ENCODE measurements at places on chromosomes 6 and 20. TPM values are rescaled to one million over a fixed set of nuclear protein-coding genes. Genes with fewer than 3 reads are reported as not detected.

HCK gene
- 47.2 TPM for total RNA-seq

TAAR9 gene
- not detected for total RNA-seq

DNA sequence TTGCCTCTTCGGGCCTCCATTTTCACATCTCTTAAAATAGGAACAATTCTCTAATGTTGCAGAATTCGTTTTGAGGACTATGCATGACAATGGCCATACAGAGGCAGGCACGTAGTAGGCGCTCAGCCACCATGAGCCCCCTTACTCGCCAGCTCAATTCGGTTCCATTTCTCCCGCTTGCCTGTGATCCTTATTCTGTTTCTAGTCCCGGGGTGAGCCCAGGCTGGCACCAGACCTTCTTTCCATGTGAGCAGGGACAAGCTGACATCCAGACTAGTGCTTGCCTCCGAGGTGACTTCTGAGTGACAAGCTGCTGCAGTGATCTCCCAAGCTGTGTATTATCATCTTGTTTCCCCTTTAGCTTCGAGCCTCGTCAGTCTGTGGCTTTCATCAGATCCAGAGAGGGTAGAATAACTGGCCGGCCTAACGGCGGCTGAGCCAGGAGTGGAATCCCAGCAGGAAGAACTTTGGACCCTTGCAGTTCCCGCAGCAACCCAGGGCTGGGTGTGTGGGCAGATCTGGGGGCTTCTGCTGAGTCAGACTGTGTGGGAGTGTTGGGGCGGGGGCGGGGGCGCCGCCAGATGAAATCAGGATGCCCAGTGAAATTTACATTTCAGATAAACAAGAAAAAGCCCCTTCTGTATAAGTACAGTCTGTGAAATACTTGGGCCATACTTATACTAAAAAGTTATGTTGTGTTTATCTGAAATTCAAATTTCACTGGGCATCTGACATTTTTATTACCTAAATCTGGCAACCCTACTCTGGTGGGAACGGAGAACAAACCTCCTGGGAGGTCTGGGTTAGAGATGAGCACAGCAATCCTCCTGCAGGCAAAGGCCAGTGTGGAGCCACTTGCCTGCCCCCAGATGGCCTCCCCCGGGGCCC is 10.9 kb downstream of the BANF2 start:
- H3K36me3 ChIP-seq, result no peaks in the 10 kb centered on the region
- no peak overlapping the region for H3K4me3 ChIP-seq
- no peak overlapping the region for H3K27ac ChIP-seq
- H3K27me3 ChIP-seq, result no peaks in the 10 kb centered on the region
- no peaks in the 10 kb centered on the region for H3K4me1 ChIP-seq

GRCh38 chr20:51484141-51484815 is 58.2 kb downstream of the NFATC2 start:
- H3K27ac ChIP-seq, result no peak overlapping the region
- H3K27me3 ChIP-seq, result no peaks in the 10 kb centered on the region
- H3K4me1 ChIP-seq, result no peaks in the 10 kb centered on the region
- DNase-seq, result no peak

GRCh38 chr6:23454080-23454976 is 671.7 kb upstream of the NRSN1 start:
- no peak overlapping the region for H3K4me3 ChIP-seq
- DNase-seq, result no peak
- no peaks in the 10 kb centered on the region for H3K4me1 ChIP-seq
- no peaks in the 10 kb centered on the region for H3K27me3 ChIP-seq
- no peaks in the 10 kb centered on the region for H3K36me3 ChIP-seq

KIAA0408 gene
- total RNA-seq, result 6.4 TPM

DNA sequence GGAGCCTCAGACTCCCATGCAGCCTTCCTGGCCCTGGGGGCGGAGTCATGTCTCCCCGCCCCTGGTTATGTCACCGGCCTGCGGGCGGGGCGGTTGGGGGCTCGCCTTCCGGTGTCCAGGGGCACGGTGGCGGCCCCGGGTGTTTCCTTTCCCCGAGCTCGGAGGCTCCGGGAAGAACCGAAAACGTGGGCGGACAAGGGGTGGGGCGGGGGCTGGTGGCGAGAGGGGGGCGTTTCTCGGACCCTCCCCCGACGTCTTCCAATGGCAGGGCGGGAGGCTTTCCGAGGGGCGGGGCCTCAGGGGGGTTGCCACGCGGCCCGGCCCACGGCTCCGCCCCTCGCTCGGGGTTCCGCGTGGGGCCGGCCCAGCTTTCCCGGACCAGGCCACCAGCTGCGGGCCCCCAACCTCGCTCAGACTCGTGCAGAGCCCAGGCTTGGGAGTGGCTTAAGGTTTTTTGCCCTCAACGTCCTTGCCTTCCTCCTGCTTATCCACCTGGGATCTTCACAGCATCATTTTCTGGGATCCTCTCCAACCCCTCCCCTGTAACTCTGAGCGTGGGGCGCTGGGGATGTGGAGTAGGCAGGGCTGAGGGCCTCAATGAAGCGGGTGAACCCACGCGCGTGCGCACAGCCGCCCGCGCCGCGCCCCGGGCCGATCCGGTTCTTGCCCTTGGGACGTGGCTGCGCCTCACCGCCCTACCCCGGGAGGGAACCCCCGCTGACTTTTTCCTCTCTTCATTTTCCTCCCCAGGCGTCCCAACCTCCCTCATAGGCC is 2.1 kb upstream of the NRN1 start:
- no peaks in the 10 kb centered on the region for H3K36me3 ChIP-seq
- H3K27ac ChIP-seq, result peak overlapping the region; percentile 77
- peak; percentile 91 for DNase-seq
- H3K27me3 ChIP-seq, result no peaks in the 10 kb centered on the region

- DNase-seq, result peak; percentile 91
- H3K27me3 ChIP-seq, result no peaks in the 10 kb centered on the region
- H3K4me3 ChIP-seq, result peak overlapping the region; percentile 95
- H3K27ac ChIP-seq, result peak overlapping the region; percentile 93
- H3K4me1 ChIP-seq, result peaks cover 21% of the 10 kb centered on the region
These were observed 805 bp upstream of the STX16 start for GRCh38 chr20:58650181-58650775.

PTPN1 gene
- 75.1 TPM for total RNA-seq

DNA sequence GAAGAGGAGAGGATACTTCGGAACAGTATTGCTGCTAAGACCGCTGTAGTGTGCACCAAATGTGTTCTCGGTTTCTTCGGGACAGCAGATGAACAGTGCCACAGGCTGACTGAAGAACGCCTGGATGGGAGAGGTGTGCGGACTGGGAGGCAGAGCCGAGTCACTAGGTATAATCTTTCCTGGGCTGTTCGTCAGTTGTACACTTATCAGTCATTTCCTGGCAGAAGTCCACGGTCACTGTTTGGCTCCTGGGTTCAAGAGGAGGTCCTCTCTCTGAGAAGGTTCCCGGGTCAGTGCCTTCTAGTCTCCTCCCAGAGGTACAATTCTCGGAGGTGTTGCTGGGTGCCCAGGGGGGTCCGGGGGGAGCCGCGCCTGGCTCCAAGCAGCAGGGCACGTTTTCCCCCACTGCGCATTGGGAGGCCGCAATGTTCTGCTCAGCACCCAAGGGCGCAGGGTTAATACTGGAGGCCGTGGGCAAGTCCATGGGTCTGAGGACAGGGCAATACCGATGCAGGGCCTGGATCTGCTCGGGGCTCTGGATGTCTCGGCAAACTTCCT is 38.1 kb downstream of the GJA10 start:
- H3K36me3 ChIP-seq, result no peaks in the 10 kb centered on the region
- H3K27ac ChIP-seq, result no peak overlapping the region
- no peaks in the 10 kb centered on the region for H3K27me3 ChIP-seq
- H3K4me1 ChIP-seq, result no peaks in the 10 kb centered on the region
- peak; percentile 58 for DNase-seq
- H3K4me3 ChIP-seq, result no peak overlapping the region

ABHD12 gene
- total RNA-seq, result 76.9 TPM

DNA sequence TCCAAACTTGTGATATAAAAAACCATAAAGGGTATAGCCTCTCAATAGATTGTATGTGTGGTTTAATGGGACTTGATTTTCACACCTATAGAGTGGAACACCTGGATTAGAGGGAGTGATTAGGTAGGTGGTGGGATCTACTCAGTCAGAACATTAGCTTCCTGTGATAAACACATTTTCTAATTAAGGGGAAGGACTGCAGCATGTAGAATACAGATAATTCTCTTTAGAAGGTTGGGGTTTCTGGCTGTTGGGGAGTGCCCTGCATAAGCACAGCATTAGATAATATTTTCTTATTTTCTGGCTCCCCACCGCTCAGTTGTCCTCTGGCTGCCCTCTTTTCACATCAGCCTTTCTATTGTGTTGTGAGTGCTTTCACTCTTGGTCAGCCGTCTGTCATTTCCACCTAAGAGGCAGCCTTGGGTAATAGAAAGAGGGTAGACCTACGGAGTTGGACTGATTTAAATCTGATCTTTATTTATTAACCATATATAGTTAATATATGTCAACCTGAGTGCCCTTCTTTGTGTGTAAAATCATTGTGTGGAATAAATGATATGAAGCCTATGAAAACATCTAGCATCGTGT is 8.0 kb downstream of the CSE1L start:
- H3K4me1 ChIP-seq, result no peaks in the 10 kb centered on the region
- H3K27me3 ChIP-seq, result no peaks in the 10 kb centered on the region
- H3K36me3 ChIP-seq, result peaks cover 4% of the 10 kb centered on the region
- H3K27ac ChIP-seq, result no peak overlapping the region

GRCh38 chr20:49724408-49725223 is 10.9 kb upstream of the B4GALT5 start:
- H3K27me3 ChIP-seq, result no peaks in the 10 kb centered on the region
- peaks cover 18% of the 10 kb centered on the region for H3K4me1 ChIP-seq
- no peak overlapping the region for H3K4me3 ChIP-seq
- H3K27ac ChIP-seq, result peak overlapping the region; percentile 68

HLA-G gene
- total RNA-seq, result 5.5 TPM

GRCh38 chr20:9769954-9770353 is 68.9 kb downstream of the PAK5 start:
- H3K4me1 ChIP-seq, result no peaks in the 10 kb centered on the region
- no peak for DNase-seq
- no peaks in the 10 kb centered on the region for H3K27me3 ChIP-seq
- no peak overlapping the region for H3K4me3 ChIP-seq
- no peaks in the 10 kb centered on the region for H3K36me3 ChIP-seq

- H3K27me3 ChIP-seq, result no peaks in the 10 kb centered on the region
- no peak overlapping the region for H3K27ac ChIP-seq
- DNase-seq, result no peak
- no peaks in the 10 kb centered on the region for H3K36me3 ChIP-seq
- H3K4me3 ChIP-seq, result no peak overlapping the region
These were observed 540.5 kb downstream of the CD83 start for GRCh38 chr6:14658030-14658429.

DNA sequence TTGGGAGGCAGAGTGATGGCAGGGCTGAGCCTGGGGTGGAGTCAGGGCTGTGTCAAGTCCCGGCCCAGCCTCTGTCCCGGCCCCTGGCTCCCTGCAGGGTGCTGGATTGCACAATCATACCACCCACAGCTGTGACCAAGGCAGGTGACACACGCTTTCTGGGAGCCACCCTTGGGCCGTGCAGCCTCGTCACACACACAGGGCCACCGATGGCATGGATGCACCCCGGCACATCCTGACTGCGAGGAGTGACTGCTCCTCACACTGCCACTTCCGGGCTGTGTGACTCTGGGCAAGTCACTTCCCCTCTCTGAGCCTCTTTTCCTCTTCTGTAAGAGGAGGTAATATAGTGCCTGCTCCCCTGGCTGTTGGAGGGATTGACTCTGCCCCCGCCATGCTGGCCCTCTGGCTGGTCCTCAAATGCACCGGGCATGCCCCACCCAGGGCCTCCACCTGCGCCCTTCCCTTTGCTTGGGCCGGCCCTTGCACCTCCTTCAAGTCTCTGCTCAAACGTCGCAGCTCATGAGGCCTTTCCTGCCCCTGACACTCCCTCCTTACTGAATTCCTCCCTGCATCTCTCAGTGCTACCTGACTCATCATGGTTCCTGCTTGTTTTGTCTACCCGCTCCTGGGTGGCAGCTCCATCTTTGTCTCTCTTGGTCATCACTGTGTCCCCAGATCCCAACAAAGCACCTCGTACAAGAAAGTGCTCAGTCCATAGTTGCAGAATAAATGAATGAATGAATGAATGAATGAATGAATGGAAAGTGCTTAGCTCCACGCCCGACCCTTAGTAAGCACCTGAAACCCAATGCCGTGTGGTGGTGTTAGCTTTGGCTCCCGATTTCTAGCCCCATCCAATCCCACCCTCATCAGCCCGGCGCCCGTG is 93.5 kb downstream of the CEBPB start:
- peak overlapping the region; percentile 70 for H3K27ac ChIP-seq
- H3K27me3 ChIP-seq, result no peaks in the 10 kb centered on the region
- no peak overlapping the region for H3K4me3 ChIP-seq
- peaks cover 36% of the 10 kb centered on the region for H3K4me1 ChIP-seq

GRCh38 chr20:4812641-4813075 is 90.9 kb downstream of the PRND start:
- peaks cover 82% of the 10 kb centered on the region for H3K4me1 ChIP-seq
- DNase-seq, result no peak
- no peaks in the 10 kb centered on the region for H3K27me3 ChIP-seq

TJAP1 gene
- total RNA-seq, result 57.6 TPM

RBM24 gene
- not detected for total RNA-seq

PPIL4 gene
- 19.9 TPM for total RNA-seq

GRCh38 chr6:81215092-81215432 is 537.4 kb downstream of the TENT5A start:
- DNase-seq, result no peak
- no peaks in the 10 kb centered on the region for H3K36me3 ChIP-seq
- H3K27me3 ChIP-seq, result no peaks in the 10 kb centered on the region
- no peak overlapping the region for H3K4me3 ChIP-seq
- no peak overlapping the region for H3K27ac ChIP-seq

DNA sequence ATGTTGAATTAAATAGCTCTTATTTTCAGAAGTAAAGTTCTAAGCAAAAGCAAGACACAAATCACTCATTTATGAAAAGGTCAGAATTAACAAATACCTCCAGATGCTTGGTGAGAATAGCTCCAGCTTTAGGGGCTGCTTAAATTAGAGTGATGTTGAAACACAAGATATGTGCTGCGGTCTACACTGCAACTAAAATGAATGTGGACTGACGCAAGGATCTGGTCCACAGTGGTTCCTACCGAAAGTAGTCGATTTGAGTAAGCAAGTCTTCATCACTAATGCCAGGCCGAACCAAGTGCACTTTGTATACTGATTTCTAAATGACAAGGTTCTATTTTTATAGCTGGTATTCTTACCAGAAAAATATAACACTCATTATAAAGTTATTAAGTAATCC is 96.3 kb downstream of the PRDM1 start:
- no peaks in the 10 kb centered on the region for H3K4me1 ChIP-seq
- no peak for DNase-seq
- H3K36me3 ChIP-seq, result peaks cover 6% of the 10 kb centered on the region
- H3K27ac ChIP-seq, result no peak overlapping the region

C6orf132 gene
- 15.0 TPM for total RNA-seq

HCRTR2 gene
- total RNA-seq, result not detected

GFRA4 gene
- not detected for total RNA-seq

- no peaks in the 10 kb centered on the region for H3K27me3 ChIP-seq
- DNase-seq, result no peak
- peaks cover 5% of the 10 kb centered on the region for H3K4me1 ChIP-seq
- H3K4me3 ChIP-seq, result no peak overlapping the region
- H3K36me3 ChIP-seq, result no peaks in the 10 kb centered on the region
These were observed 68.8 kb downstream of the CLIC5 start for GRCh38 chr6:45946887-45947286.

DNA sequence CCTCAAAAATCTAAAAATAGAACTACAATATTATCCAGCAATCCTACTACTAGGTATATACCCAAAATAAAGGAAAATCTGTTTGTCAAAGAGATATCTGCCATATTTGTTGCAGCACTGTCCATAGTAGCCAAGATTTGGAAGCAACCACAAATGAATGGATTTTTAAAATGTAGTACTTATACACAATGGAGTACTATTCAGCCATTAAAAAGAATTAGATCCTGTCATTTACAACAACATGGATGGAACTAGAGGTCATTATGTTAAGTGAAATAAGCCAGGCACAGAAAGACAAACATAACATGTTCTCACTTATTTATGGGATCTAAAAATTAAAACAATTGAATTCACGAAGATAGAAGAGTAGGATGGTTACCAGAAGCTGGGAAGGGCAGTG is 135.7 kb upstream of the CCDC28A start:
- DNase-seq, result no peak
- H3K4me3 ChIP-seq, result no peak overlapping the region
- H3K4me1 ChIP-seq, result no peaks in the 10 kb centered on the region
- no peaks in the 10 kb centered on the region for H3K36me3 ChIP-seq

Measured in upper lobe of left lung (tissue), 6 donors.